ENCODE measurements at places on chromosomes 5 and 9.
A peak's percentile ranks its signal among the peaks of the same experiment; 100 is the strongest.

- no peak for DNase-seq
These were observed 35.4 kb upstream of the MSH3 start for GRCh38 chr5:80619086-80619485.

DNA sequence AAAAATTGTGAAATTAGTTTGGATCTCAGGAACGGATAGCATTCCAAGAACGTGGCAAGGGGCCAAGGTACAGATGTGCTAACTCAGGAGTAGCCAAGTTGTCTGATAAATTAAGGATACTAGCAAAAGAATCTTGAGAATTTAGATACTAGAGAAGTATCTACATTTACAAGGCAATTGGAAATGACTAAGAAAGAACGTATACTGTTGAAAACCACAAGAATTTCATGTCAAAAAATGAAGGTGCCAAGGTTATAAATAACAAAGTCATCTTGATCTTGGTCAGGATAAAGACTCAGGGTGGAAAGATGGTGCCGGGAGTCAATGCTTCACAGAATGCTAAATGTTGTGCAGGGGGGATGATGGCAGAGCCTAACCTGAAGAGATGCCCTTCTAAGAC, 19.2 kb downstream of the CAPSL start:
- DNase-seq, result peak; percentile 66

DNA sequence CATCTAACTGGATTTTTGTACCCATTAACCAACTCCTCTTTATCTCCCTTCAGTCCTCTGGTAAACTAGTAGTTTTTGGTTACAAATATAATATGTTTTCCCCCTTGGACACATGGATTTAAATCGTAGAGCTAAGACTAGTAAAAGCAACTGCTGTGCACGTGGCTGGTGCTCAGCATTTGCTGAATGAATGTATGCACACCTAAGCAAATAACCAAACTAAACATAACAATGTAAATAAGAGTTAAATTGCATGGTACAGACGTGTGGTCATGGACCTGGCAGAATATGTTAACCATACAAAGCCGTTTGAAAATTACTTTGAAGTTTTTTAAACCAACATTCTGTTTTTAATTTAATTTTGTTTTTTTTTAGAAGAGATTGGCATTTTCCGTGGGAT, 65.2 kb upstream of the FYB1 start:
- no peak for DNase-seq

DNA sequence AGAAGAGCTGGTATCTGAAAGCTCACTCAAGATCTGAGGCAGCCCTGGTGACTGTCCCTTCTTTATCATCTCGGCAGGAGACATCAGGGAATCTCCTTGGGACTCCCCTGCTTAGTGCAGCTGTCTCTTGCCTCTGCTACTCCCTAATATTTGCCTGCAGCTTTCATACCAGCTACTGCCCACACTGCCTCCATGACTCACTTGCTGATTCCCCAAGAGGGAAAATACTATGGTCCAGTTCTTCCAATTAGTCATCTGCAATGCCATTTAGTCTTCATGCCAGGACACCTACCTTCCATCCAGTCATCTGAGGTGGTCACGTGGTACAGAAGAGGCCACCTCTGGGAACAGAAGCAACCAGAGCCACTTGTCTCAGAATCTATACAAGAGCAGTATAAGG, 270.8 kb downstream of the NTRK2 start:
- no peak for DNase-seq

DNA sequence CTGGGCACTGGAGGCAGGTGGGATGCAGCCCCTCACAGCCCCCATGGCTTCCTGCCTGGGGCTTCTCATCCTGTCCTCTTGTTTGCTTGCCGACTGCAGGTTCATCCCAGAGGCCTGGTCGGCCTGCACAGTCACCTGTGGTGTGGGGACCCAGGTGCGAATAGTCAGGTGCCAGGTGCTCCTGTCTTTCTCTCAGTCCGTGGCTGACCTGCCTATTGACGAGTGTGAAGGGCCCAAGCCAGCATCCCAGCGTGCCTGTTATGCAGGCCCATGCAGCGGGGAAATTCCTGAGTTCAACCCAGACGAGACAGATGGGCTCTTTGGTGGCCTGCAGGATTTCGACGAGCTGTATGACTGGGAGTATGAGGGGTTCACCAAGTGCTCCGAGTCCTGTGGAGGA, 232.7 kb downstream of the ADAMTSL1 start:
- no peak for DNase-seq

DNA sequence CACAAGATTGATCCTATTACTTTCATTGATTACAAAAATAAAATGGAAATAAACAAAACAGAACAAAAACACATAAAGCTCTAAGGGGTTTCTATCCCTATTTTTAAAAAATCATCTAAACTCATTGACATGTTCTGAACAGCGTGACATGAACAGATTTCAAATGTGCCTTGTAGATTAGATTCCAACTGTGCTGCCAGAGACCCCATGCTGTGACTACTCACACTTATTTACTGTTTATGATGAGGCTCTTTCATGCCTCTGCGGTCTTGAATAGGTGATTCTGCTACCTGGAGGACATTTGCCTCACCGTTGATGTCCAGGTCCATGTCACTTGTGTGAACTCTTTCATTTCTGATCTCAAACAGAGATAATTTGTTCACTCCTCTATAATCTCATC, 990.2 kb downstream of the CDH12 start:
- no peak for DNase-seq

DNA sequence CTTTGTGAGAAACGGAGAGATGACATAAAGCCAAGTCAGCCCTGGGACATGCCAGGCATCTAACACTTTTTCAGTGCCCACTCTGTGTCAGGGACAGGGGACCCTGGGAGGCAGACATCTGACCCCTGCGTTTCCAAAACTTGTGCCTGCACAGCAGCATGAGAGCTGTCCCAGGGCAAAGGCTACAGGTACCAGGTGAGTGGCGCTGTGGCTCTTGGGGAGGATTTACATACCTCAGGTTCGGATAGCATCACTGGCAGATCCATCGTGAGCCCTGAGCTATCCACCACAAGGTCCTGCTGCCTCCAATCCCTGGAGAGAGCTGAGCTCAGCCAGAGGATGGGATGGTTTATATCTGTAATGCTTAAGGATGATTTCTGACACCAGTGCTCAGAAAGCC, 52.4 kb downstream of the FSTL4 start:
- DNase-seq, result no peak

DNA sequence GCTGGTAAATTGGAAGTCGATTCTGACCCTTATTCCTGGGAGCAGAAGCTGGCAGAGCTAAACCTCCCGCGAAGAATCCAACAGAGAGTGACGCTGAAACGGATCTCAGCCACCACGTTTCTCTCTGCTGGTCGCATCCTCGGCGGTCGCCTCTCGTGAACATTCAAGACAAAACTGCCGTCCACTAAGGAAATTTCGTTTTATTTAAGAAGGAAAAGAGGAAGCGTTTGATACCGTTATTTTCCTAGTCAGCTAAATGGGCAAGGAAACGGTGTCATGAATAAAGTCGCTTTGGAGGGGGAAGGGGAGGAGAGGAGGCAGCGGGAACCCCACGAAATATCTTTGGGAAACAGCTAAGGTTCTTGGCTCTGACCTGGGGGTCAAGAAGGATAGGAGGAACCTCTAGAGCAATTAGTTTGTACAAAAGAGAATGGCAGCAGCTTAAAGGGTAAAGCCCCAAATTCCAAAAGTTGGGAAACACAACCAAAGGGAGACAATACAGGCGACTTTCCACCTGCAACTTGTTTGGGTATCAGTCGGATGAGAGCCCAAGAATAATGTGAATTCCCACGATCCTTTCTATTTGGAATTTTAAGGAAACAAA, 1.9 kb downstream of the FOXB2 start:
- no peak for DNase-seq

GRCh38 chr5:147188200-147189108, 46.4 kb upstream of the STK32A start:
- DNase-seq, result peak; percentile 80

GRCh38 chr9:129111528-129112151, 425 bp downstream of the PTPA start:
- DNase-seq, result peak; percentile 56

DNA sequence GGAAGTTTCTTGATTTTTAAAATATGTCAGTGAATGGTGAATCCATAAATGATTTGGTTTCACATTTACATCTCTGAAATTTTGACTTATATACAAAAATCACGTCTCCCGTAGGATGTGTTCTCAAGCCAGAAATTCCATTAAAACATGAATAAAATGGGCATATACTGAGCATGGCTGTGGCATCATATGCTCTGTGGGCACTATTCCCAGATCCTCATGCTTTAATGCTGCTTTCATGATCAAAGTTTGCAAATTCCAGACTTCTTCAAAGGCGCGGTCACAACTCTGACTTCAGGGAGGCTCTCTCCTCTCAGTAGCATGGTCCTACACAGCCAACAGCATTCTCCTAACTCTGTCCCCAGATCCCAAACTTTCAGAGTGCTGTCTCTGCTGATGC, 723.2 kb downstream of the TAF11L14 start:
- DNase-seq, result no peak

GRCh38 chr5:172775326-172776234, 4.6 kb upstream of the DUSP1 start:
- DNase-seq, result peak; percentile 74

DNA sequence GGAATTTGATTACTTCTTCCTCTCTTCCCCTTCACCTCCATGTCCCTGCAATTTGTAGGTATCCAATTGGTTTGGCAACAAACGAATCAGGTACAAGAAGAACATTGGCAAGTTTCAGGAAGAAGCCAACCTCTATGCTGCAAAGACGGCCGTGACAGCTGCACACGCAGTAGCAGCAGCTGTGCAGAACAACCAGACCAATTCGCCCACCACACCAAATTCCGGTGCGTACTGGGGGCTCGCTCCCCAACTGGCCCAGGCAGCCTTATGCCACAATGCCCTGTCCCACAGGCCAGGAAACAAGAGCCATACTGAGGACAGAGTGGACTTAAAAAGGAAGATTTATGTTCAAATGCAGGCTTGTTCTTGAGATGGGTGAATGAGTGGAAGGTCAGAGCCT, 213.5 kb downstream of the PBX3 start:
- no peak for DNase-seq

DNA sequence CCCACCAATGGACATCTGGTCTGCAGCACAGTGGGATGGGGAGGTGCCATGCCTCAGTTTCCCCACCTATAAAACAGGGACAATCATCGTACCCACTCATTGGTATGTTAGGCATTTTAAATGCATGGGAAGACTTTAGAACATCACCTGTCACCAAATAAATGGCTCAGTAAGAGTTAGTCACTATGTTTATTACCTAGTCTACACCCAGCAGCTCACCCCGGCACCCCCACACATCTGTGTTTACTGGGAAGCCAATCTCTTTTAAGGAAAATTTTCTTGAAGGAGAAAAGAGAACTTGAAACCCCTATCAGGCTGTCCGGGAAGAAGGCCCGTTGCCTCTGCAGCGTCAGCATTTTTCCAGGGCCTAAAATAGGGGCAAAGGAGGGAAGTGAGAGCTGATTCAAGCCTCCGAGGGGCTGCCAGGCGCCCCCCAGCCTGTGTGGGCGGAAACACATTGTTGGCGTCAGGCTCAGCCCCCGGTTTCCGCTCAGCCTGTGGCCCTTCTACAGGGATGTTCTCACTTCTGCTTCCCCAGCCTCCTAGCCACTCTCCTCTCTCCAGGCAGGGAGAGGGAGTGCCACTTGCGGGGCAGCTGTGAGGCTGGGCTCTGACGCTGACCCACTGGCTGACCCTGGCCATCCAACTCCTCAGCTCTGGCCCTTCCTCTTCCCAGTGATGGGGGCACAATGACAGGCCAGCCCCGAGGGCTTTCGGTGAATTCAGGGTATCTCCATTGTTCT, 4.6 kb downstream of the CSF1R start:
- peak; percentile 24 for DNase-seq

DNA sequence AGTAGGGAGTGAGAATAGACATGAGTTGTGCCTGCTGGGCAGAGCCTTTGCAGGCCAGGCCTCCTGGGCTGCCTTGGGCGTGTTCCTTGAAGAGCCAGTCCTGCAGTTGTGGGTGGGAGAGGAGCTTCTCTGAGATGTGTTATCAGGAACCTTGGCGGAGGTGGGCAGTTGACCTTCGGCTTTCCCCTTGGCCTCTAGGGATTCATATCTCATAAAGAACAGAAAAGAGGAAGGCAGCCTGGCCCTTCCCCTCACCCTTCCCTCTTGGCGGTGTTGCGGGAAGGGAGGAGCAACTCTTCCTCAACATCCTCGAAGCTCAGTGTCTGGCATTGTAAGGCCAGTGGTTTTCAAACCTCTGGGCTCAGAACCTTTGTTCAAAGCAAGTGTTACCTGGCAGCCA, 59.2 kb downstream of the DAPK1 start:
- DNase-seq, result no peak

GRCh38 chr9:35397216-35397698, 92.7 kb upstream of the RUSC2 start:
- DNase-seq, result no peak

DNA sequence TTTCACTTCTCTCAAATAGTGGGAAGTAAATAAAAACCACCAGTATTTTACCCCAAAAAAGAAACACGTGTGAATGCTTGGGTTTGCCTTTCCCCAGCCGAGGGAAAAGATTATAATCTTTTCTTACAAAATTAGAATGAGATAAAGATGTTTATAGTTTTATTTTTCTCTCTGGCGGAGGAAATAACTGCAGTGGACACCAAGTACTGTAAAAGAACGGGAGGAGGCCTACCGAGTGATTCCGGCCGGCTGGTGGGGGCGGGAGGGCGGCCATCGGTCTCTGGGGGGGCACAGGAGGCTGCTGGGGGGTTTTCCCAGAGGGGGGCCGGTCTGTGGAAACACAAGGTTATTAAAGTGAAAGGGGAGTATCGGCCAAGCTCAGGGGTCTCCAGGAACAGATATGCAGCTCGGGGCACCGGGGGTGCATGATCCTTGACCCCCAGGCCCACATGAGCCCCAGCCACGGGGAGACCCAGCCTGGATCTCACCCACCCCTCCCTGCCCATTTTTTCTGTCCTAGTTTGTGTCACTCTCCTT, 29.4 kb downstream of the LCP2 start:
- DNase-seq, result no peak

DNA sequence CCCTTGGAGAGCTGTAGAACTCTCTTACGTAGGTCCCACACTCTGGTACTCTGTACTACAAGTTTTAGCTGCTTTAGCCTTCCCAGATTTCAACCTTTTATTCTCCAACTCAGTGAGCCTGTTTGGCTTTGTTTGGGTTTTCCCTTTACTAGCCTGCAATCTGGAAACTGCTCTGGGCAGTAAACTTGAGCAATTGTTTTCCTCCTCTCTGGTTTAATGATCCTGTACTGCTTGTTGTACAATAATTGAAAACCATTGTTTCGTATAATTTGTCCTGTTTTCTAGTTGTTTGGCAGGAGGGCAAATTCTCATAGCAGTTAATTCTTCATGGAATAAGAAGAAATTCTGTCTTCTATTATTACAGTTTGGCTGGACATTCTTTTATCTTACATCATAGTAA, 62.8 kb upstream of the TLX3 start:
- DNase-seq, result no peak

DNA sequence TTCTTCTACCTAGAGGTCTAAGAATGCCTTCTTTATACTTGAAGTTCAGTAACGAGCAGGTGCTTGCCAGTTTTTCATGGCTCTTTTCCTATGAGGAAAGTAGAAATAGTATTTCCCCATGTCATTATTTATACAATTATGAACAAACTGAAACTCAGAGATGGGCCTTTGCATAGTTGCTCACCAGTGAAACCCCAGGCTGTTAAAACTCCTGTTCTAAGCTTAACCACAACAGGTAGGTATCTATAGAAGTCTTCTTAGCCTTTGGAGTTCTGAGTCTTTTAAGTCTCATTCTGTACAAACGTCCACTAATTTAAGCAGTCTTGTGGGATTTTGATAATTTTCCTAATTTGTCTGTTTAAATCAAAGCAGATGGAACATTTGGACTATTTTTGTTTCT, 90.1 kb downstream of the STARD4 start:
- no peak for DNase-seq
